ENCODE measurements at places on chromosomes 5 and 9.
A peak's percentile ranks its signal among the peaks of the same experiment; 100 is the strongest.

- DNase-seq, result no peak
Measured at GRCh38 chr9:93600504-93600903, 24.1 kb downstream of the PHF2 start.

GRCh38 chr5:154298065-154298464 lies 107.5 kb downstream of the GALNT10 start:
- DNase-seq, result no peak

DNA sequence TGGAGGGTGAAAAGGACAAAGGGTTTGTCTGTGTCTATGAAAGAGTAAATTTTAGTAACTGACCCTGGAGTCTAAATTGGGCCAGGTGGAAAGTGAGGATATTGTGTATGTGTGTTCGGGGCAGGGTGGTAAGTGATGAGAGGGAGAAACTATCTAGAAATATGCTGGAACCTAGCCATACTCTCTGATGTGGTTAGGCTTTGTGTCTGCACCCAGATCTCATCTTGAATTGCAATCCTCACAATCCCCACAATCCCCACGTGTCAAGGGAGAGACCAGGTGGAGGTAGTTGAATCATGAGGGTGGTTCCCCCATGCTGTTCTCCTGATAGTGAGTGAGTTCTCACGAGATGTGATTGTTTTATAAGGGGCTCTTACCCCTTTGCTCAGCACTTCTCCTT lies 60.6 kb downstream of the COMMD10 start:
- DNase-seq, result no peak

DNA sequence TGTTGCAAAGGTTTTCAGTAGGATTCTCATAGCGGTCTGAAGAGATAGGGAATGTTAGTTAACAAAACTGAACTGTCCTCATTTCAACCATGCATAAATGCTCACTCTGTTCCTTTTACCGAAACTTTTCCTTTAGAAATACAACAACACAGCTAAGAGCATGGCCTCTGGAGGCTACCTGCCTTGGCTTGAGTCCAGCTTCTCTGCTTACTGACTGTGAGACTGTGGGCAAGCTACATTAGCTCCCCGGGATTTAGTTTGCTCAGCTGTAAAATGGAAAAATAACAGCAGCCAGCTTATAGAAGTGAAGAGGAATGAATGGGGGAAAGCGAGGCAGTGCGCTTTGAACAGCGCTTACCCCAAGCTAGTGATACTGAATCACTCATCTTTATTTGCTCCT lies 507.9 kb upstream of the DAP start:
- DNase-seq, result no peak

DNA sequence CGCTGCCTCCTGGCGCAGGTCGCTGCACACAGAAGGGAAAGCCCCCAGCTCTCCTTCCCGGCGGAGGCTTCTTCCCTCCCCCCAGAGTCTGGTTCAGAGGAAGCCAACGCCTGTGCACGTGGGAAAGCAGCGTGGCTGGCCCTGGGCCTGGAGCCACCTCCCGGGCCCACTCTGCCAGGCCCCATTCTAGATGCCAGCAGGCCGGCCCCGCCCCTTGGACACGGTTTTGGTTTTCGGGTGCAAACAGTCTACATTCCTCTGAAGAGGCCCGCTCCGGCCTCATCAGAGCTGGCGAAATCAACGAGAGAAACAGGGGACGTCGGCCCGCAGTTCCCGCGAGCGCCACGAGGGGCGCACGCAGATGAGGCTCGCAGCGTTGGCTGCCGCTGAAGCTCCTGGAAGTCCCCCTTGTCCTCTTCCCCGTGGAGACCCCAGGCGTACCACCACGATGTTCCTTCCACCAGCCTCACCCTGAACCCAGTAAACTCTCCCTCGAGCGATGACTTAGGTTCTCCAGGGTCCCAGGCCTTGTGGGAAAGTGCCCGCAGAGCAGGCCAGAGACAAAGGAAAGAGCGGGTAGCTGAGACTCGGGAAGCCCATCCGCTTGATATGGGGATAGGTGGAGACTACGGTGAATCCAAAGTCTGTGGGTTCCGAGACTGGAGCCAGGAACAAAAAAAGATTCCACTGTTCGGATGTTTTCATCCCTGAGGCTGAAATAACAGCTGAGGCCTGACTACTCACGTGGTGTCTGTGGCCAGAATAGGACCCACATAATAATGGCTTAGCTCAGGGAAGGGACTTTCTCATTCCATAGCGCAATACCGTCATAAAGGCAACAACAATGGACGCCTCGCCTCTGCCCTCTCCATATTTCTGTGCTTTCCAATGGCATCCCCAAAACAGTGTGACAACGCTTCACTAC lies 64.2 kb downstream of the KLF4 start:
- DNase-seq, result peak; percentile 26

DNA sequence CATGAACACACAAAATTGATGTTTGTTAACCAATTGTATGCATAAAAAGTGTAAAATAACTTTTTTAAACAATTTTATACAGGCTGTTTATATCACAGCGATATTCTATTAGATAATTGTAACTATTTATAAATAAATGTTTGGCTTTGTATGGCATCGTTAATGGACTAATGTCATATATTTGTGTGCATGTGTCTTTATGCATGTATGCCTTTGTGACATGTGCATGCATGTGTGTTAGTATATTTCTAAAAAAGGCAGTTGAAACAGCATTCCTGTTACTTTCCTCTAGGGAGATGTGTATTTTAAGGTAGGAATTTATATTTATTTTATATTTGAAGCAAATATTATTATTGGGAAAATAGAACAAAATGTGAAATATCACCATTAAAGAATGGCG lies 268.9 kb downstream of the CDH18 start:
- no peak for DNase-seq

All from stimulated activated CD8-positive, alpha-beta memory T cell treated with anti-CD3 and anti-CD28 coated beads, Interleukin-4, amount 100 ng/mL, for 24 hours (primary cell).